ENCODE measurements at places on chromosomes 6 and 20.

GRCh38 chr20:540391-541201 lies 3.0 kb downstream of the CSNK2A1 start:
- DNase-seq: no peak

- DNase-seq: no peak
Measured at GRCh38 chr6:14690120-14691056, 555.5 kb upstream of the JARID2 start.

DNA sequence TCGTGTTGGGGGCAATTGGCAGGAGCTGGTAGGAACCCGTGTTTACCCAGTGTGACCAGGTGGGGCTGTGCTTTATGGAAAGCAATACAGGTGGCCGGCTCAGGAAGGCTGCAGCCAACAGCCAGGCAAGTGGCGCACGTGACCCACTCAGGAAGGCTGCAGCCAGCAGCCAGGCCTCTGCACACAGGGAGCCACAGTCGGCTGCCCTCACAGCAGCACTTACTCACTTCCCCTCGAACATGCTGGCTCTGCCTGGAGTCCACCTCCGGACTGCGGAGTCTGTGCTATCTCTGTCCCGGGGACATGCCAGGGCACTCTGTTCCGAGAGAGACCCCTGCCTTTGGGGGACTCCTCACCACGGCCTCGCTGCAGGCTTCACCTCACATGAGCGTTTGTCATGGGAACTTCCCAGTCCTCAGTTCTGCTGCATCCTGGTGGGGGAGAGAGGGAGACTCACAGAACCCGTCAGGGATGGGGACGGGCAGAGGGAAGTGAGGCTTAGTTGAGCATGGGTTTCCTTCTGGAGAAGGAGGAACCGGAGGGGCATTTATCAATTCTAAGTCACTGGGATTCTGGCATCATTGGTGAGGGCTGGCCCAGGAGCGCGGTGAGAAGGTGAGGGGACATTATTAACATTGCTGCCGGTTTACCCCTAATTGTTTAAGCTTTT lies 76.8 kb downstream of the TTLL2 start:
- DNase-seq: peak; percentile 9

- no peak for DNase-seq
Measured at GRCh38 chr20:13288357-13288756, 67.3 kb downstream of the ISM1 start.

DNA sequence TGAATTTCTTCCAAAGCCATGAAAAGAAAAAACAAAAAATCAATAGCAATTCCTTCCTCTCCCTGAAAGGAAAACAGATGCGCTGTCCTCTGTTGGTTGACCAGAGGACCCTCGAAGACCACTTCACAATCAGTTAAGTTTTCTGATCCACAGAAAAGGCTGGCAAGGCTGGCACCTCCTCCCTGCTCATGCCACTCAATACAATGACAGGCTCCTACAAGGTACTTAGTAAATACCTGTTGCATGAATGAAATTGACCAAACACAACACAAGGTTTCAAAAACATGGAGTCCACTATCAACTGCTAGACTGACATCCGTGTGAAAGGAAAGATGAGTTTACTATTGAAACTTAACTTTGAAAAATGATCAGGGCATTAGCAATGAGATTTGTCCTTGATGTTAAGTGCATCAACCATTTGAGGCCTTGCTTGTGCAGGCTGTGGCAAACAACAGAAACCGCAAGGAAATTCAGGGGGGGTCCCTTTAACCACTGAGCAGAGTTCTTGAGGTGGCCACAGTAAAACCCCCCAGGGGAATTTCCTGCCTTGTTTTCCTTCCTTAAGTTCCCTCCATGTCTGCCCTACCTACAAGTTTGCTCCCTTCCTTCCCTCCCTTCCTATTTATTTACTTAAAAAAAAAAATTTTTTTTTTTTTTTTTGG lies 27.9 kb upstream of the RTF2 start:
- DNase-seq: no peak

DNA sequence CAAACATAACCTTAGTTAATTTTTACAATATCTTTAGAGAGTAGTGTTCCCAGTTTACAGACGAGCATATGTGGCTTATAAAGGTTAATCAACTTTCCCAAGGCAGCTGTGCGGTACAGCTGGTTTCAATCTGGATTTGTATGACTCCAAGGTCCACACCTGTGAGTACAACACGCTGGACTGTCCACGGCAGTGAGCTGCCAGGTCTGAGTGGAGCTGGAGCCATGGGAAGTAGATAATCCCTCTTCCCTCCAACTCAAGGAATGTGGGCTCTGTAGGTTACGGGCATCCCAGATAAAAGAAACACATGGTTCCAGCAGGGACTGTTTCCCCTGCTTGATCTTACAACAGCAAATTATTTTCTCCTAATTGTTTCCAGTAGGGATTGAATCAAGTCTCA lies 102.2 kb downstream of the SOD2 start:
- no peak for DNase-seq

- DNase-seq: no peak
Measured at GRCh38 chr20:1752045-1752444, 94.5 kb upstream of the SIRPG start.

DNA sequence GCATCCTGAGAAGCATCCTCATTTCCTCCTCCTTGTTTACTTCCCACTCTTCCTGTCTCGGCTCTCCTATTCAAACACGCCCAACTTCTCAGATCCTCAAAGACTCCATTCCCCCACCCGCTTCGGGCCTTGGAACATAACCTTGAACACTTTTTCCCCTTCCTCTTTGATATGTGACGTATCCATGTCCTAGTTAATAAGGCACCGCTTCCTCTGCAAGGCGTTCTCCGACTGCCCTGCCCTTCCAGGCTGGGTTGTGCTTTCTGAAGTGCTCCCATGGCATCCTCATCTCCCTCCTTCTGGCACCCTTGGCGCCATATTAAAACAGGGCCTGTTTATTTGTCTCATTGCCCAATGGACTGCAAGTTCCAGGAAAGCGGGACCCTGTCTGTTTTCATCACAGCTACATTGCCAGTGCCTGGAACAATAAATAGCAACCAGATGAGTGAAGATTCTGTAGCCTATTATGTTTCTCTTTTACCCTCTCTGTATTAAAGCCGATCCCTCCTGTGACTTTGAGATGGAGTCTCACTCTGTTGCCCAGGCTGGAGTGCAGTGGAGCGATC lies 115.3 kb upstream of the TRAF3IP2 start:
- DNase-seq: no peak

GRCh38 chr6:3939964-3940363 lies 90.8 kb downstream of the FAM50B start:
- no peak for DNase-seq

GRCh38 chr6:169424821-169425240 lies 171.2 kb upstream of the THBS2 start:
- DNase-seq: no peak

- DNase-seq: no peak
Measured at GRCh38 chr6:32666420-32667300, at the start of gene HLA-DQB1. TSS of gene HLA-DQB1 (minus strand) at chr6:32666657. CDS start at chr6:32666607, 50 bp downstream.

DNA sequence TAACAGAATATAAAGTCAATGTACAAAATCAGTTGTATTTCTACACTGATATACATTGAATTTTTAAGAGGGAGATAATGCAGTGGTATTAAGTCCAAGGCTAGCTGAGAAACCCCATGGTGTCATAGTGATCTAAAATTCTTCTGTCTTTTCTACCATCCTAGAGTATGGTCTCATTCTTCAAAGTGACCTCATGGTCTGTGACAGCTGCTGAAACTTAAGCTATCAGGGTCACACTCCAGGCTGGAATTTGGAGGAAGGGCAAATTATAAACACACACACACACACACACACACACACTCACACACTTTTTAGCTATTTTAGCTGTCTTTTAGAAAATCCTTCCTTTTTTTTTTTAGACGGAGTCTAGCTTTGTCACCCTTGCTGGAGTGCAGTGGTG lies 47.3 kb upstream of the DYNLRB1 start:
- DNase-seq: no peak

- no peak for DNase-seq
Measured at GRCh38 chr6:152378169-152378568, 259.0 kb downstream of the SYNE1 start.

DNA sequence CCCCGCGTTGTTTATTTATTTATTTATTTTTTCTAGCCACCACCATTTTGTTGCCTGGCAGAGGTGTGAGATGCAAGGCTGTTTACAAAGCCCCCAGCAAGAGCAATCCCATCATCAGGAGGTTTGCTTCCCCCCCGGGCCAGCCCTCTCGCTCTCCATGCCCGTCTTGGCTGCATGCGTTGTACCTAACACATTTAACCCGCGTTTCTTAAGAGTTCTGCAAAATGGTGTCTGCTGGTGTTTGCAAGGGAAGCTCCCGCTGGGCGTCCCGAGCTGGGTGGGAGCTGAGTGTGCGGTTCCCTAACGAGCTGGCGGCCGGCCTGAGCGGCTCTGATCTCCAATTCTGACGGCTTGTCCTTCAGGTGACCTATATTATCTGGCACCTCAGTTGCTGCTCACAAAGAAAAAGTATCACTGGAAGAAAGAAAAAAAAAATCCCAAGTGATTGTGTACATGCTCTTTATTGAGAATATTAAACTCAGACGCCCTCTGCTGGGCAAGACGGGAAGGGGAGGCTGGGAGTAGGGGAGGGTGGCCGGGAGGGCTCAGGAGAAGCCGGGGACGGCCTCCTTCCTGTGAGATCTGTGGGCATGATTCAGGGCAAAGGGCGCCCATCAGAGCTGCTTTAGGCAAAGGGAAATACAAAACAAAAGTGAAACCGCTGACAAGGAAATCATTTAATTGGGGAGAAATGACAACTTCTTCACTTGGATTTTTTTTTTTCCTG lies 154.8 kb downstream of the BCAS1 start:
- DNase-seq: peak; percentile 93

GRCh38 chr6:11921017-11921438 lies 91.1 kb upstream of the HIVEP1 start:
- DNase-seq: no peak
